ENCODE measurements at places on chromosomes 11 and 22.

DNA sequence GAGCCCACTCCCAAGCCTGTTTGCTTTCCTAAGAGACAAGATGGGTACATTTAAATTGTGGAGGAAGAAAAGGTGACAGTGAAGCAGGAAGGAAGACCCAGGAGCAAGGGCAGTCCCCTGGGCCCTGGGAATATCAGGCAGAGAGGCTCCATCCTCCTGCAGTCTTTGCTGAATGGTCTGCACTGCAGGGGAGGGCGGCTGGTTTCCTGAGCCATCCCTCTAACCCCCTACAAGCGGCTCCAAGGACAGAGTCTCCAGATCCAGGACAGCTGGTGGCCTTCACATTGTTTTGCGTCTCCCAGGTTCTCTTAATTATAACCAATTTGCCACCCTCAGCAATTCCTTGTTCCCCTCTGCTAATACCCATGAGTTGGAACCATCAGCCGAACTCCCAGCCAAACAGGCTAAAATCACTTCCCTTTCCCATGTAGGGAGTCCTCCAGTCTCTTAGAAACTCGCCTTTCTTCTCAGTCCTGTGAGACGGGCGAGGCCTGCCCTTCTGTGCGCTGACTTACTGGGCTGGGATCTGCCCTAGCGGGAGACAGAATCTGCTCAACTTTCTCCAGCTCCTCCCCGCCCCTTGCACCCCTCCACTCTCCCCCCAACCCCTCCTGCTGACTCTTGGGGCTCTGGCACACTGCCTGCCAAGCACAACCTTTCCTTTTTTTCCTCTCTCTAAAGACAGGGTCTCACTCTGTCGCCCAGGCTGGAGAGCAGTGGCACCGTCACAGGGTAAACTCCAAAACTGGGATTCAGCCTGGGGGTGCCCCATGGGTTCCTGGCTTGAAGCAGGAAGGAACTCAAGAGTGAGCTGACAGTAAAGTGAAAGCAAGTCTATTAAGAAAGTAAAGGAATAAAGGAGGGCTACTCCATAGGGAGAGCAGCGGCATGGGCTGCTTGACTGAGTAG, 53.4 kb upstream of the EMID1 start:
- no peak for DNase-seq

GRCh38 chr22:23305922-23306374, 125.6 kb downstream of the BCR start:
- DNase-seq: no peak

- DNase-seq: no peak
These were observed 136.2 kb downstream of the ELP4 start for GRCh38 chr11:31645747-31646146.

DNA sequence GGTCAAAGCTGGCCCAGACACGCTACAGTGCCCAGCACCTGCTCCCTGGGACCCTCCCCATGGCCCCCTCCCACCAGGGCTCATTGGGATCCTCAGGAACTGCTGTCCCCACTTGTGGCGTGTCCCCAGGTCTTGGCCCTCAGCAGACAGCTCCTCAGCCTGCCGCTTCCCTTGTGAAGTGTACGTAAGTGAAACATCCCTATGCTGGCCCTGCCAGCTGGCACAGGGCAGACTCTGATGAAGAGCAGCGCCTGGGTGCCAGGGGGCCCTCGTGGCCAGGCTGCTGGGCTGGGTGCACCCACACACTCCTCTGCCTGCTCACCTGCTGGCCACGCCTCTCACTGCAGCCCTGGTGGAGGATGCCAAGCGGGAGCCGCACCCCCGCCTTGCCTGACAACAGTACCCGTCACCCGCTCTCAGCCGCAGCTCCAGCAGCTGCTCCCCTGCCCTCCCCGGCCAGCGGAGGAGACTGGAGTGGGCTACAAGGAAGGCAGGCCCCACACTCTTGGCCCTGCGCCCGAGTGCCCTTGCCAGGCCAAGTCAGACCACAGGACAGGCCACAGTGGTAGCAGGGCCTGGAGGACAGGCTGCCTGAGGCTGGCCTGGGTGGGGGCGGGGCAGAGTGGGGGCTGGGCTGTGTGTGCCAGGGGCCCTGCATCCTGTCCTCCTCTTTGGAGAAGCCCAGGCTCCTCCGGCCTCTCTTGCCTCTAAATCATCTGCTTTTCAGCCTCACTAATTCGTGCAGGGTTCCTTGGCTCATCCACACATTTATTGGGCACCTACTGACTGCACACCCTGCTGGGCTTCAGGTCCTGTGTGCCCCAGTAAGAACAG, 39.5 kb downstream of the IGF2 start:
- DNase-seq: no peak

GRCh38 chr11:78567209-78567608, 7.5 kb downstream of the NARS2 start:
- DNase-seq: no peak

DNA sequence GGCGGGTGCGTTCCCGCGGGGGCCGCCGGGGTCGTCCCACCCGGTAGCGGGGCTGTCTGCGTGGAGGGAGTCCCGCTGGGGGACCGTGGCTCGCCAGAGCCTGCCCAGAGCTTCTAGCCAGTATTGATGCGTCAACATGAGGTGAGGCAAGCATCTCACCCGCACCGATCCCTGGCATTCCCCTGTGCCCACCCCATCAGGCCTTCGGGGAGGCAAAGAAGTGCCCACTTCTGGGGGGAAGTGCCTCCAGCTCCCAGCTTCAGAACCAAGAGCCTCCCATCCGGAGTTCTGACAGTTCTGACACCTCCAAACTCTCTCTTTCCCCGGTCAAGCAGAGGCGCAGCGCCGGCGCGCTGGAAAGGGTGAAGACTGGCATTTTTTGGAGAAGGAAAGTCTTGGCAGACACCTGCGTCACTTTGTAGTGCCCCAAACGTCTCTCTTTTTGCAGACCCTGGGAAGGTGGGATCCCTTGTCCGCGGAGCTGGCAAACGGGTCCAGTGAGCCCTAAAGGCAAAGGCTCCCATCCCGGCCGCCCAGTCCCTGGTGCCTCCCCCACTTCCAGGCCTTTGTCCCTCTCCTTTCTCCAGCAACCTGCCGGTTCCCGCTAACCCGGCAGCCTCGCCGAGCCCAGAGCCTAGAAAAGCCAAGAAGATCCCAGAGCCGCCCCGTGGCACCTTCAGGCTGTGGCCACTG, 3.2 kb upstream of the PAX6 start:
- DNase-seq: no peak

DNA sequence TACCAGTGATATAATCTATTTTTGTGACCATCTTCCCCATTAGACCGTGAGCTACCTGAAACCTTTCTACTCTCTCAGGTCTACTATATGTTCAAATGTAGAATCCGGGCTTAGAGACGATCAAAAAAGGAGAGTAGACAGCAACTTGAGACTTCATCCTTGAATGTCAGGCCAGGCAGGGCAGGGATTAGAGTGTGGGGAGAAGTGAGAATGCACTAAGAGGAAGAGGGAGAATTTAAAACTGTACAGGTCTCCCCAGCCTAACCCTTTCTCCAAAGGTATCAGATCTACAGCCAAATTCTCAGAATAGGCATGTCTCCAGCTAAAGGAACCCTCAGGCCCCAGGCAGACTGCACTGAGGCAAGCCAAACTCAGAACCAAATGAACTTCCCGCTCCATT, 935 bp downstream of the LAMTOR1 start:
- no peak for DNase-seq

GRCh38 chr11:9273376-9274336, 8.5 kb upstream of the DENND5A start:
- no peak for DNase-seq

DNA sequence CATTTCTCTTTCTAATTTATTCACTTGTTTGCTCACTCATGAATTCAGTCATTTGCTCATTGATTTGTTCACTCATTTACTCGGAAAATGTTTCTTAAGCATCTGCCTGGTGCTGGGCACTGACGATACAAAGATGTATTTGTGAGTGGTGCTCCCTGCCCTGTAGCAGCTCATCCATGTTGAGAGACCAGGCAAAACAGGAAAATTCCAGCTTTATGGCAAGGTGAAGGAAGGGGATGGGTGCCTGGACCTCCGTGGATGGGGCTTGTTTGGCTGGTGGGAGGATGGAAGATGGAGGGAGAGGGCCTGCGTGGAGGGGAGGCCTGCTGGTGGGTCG, 53.1 kb downstream of the TBC1D22A start:
- no peak for DNase-seq

DNA sequence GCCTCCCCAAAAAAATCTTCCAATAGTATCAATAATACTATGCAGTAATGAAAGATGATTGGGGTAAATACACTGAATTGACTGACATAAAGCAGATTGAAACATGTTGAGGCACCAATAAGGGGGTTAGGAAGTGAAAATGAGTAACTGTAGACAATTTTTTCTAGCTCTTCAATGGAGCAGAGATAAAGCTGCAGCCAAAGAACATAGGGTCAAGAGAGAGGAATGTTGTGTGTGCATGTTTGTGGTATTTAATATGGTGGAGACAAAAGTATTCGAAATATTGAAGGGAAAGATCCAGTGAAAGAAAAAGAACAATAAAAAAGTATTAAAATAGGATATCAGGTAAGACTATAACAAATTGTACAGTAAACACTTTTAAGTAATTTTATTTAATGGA, 450.0 kb upstream of the CCDC179 start:
- no peak for DNase-seq

DNA sequence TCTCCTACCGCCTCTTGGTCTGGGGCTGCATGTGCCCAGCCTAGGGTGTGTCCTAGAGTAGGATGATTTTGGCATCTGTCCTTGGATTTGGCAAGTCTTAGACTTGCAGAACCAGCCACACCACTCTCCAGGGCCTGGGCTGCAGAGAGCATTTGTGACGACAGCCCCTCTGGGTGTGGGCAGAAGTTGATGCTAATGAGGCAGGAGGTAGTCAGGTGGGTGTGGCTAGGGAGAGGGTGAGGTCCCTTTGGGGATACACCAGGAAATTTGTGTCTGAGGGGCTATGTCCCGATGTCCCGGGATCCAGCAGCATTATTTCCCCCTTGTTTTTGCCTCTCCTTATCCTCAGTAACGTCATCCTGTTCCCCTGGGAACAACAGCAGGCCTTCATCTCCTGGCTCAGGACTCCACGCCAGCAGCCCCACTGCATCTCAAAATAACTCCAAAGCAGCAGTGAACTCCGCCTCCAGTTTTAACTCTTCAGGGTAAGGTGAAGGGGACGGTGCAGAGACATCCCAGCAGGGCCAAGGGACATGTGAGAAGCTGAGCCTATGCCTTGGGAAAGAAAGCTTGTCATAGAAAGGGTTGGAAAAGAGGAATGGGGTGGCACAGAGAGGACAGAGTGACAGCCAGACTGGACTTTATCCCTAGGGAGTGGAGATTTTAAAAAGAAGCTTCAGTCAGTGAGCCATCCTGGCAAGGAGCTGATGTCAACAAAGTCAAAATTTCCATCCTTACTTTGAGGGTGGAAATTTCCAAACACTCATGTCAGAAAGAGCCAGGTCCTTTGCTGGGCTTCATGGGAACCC, 8.0 kb upstream of the TLCD5 start:
- no peak for DNase-seq

- no peak for DNase-seq
These were observed 67.0 kb downstream of the WNT11 start for GRCh38 chr11:76139314-76139713.

DNA sequence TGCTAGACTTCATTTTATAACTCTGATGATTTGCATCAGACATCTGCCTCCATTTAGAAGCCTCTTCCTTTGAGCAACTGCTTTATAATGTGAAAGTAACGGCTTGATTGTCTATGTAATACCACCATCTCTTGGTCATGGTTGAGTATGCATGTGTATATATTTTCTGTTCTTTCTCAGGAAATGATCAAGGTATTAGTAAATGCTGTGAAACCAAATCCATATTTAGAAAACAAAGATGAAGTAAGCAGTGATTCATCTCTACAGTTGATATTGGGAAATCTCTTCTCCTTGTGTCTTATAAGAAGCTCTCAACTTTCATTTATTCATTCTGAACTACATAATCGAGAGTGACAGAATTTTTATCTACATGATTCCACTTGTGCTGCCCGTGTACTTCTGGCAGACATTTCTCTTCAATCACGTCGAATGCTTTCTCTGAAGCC, 104.6 kb upstream of the ANO3 start:
- no peak for DNase-seq

DNA sequence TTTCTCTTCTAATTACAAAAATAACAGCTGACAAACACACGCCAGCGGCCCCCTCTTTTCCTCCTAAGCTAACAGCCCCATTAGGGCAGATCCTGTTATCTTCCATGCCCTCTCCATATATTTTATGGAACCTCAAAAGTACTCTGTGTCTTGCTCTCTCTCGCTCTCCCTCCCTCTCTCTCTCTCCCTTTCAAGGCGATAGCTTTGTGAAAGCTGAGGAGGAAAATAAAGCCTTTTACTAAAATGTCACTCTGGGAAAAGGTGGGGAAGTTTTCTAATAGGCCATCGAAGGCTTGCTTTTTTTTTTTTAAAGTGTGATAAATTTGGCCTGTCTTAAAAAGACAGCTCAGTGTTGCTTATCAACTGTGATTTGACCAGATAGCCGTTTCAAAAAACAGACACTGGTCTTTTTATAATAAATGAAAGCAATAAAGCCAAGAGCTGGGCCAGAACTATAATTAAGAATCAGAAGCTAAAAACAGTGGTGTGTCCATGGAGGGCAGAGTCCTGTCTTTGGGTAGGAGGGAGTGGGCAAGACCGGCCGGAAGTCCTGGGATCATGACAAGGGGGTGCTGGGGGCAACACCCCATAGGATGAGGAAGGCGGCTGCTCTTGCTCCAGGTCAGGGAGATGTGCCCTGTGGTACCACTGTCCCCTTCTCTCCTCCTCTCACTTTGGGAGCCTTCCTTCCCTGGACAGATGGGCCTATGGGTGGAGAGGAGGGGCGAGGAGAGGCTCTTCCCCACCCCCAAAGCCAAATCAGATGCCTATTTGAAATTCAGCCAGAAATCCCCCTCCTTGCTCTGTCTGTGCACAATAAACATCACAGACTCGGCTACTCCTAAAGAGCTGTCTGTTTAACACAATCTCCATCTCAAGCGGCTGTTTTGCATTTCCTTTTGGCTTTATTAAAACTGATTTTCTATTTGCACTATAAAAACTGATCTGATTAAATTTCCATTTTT, 267.2 kb downstream of the BUD13 start:
- DNase-seq: no peak

DNA sequence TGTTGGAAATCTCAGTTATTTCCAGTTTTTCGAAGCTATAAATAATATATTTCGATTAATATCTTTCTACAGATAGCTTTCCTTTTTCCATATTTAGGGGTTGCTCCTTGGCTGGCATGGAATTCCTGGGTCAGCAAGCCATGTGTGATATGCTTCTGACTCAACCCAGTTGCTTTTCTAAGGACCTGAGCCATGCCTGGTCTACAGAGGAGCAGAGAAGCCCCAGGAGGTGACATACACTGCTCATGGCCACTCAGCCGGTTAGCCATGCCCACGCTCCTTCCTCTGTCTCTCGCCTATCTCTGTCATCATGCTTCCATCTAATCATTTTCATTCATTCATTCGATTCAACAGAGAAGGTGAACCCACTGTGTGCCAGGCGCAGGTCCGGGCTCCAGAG, 23.2 kb upstream of the PDGFB start:
- DNase-seq: no peak

DNA sequence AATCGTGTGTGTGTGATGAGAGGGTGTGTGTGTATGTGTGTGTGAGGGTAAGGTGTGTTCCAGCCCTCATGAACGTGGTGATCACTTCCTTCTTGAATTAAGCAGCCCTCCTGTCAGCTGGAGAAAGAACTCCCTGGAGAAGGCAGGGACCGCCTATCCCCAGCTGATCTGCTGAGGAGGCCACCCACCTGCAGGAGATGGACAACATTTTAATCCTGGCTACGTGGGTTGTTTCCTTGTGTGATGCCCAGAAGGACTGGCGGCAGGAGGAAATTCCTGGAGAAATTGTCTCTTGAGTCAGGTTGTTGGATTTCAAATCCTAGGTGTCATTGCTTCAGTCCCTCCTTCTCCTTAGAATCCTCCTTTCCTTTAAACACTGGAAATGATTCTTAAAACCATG, 878.8 kb downstream of the NTM start:
- DNase-seq: no peak
